HCT116 (cell line): ENCODE measurements at places on chromosomes 12 and 14. TPM values are rescaled to one million over a fixed set of nuclear protein-coding genes. Genes with fewer than 3 reads are reported as not detected.

The PRICKLE1 gene
- total RNA-seq = 1.3 TPM

The PLEKHD1 gene
- 1.2 TPM for total RNA-seq

The NEMF gene
- 57.7 TPM for total RNA-seq

The SLC39A5 gene
- total RNA-seq = 0.66 TPM

The TPPP2 gene
- not detected for total RNA-seq

The LRTM2 gene
- 0.07 TPM for total RNA-seq

The SLC4A8 gene
- 1.4 TPM for total RNA-seq

The GALNT9 gene
- total RNA-seq = 2.6 TPM

The SOCS2 gene
- 15.2 TPM for total RNA-seq

The NOVA1 gene
- not detected for total RNA-seq

The PDE3A gene
- total RNA-seq = 0.12 TPM

The ACOT6 gene
- not detected for total RNA-seq

The KLRC1 gene
- total RNA-seq = not detected

The RFX4 gene
- total RNA-seq = not detected

The ACRBP gene
- total RNA-seq = 1.0 TPM

The HHIPL1 gene
- not detected for total RNA-seq

The ISM2 gene
- total RNA-seq = not detected

The GDF3 gene
- total RNA-seq = not detected

The SERPINA12 gene
- not detected for total RNA-seq

The ZDHHC22 gene
- total RNA-seq = 0.10 TPM

The PLEKHG7 gene
- not detected for total RNA-seq

The KRT2 gene
- not detected for total RNA-seq

The YY1 gene
- 111 TPM for total RNA-seq

The TBPL2 gene
- total RNA-seq = not detected
